A549 treated with CORT108297 at 1 μM for 4 hours (cell line): ENCODE measurements at places on chromosomes 12 and 14. TPM values are rescaled to one million over a fixed set of nuclear protein-coding genes. Genes with fewer than 3 reads are reported as not detected.

The CEBPE gene
- not detected in 5 replicates for total RNA-seq

The FAIM2 gene
- 0.02 TPM in 1 of 5 replicates, not detected in the others for total RNA-seq

The INHBE gene
- total RNA-seq, result 0.08 to 0.16 TPM (median 0.10 TPM) in 4 of 5 replicates, not detected in the other

The CAPZA3 gene
- total RNA-seq, result not detected in 5 replicates

The LRP1-AS gene
- total RNA-seq, result not detected in 5 replicates

The SLC2A13 gene
- 2.6 to 4.2 TPM (median 3.9 TPM) in 5 replicates for total RNA-seq

The OAS1 gene
- total RNA-seq, result 38.6 to 64.7 TPM (median 56.9 TPM) in 5 replicates

The LYZ gene
- 0.30 TPM in 1 of 5 replicates, not detected in the others for total RNA-seq

The PGF gene
- total RNA-seq, result 2.5 to 4.2 TPM (median 3.8 TPM) in 5 replicates

The SPTB gene
- 1.0 to 1.5 TPM (median 1.1 TPM) in 5 replicates for total RNA-seq

The GPR84 gene
- not detected in 5 replicates for total RNA-seq

The SALL2 gene
- total RNA-seq, result 0.76 to 1.4 TPM (median 1.0 TPM) in 5 replicates

The LMNTD1 gene
- not detected in 5 replicates for total RNA-seq

The CCDC175 gene
- total RNA-seq, result not detected in 5 replicates

The BEST3 gene
- total RNA-seq, result 1.0 to 1.4 TPM (median 1.1 TPM) in 5 replicates
